Choroid plexus epithelial cell (primary cell): ENCODE measurements at places on chromosomes 2 and 18.

DNA sequence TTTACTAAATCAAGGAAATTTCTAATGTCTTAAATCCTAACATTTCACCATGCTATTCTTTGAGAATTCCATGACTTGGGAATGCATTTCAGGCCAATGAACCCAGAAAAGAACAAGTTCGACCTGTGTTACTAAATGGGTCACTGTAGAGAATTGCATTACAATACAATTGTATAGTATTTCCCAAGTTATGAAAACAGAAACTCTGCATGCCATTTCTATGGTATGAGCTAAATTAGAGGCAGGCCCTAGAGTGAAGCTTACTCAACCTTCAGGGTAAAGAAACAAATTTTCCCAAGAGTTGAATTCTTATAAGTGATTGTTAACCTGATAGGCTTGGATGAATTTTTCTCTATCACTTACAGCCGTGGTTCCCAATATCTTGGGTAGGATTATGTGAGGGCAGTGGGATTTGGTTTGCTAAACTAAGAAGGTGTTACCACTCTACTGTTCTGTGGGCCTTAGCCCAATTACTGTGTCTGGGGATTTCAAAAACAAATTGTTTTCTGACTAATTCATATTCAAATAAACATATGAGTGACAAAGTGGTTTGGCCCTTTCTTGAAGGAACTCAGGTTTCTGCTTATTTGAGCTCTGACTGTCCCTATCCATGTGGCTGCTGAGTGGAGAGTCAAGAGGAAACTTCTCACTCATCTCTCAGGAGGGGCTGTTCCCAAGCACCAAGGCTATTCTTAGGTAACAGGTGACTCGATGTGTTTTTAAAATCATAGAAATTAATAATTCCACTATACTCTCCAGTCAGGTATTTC, 11.2 kb upstream of the SERPINB7 start:
- peak; percentile 85 for DNase-seq

DNA sequence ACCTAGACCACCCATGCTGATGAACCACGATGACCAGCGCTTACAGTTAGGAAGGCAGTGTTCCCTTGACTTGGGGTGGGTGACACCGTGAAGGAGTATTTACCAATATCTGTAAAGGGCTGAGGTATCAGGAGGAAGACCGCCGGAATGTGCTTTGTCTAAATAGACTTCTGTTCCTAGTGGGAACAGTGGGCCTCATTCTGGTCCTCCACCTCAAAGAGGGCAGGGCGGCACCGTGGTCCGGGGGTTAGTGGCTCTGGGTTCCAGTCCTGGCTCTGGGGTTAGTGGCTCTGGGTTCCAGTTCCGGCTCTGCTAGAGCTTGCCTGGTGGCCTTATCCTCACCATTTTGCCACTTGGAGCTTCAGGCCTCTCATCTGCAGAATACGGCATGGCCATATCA, 91.6 kb upstream of the SMAD2 start:
- DNase-seq = no peak

DNA sequence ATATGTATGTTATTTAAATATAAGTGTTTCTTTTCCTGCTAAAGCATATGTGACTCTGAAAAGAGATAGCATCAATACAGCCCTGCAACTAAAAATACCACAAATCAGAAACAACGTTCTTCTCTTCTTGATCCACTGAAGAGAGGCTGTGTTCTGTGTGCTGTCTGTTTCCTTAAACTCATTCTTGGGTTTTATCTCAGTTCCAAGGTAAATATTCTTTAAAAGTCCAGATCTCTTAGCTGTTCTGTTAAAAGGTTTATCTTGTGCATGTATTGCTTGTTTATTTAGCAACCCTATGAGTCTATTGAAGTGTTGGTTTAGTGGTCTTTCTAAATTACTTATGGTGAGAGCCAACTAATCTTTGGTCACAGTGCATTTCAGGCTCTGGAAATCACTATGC, 173.3 kb upstream of the NT5C1B start:
- DNase-seq = peak; percentile 55

DNA sequence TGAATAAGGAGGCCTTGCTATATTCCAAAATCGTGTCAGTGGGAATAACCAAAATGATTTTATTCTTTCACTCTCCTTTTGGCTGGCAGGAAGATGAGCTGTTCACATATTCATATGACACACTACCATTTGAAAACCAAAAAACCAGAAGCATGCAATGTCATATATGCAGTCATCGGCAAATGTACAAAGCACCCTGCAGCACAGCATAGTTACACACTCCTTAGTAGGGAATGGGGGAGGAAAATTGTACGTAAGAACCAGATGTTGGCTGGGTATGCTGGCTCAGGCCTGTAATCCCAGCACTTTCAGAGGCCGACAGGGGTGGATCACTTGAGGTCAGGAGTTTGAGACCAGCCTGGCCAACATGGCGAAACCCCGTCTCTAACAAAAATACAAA, 176.6 kb downstream of the GFPT1 start:
- DNase-seq = no peak
